ENCODE measurements at places on chromosomes 3 and 15.

GRCh38 chr3:117114517-117115265 lies 405.1 kb downstream of the TUSC7 start:
- no peak for DNase-seq

GRCh38 chr3:129612534-129613366 lies 6.3 kb upstream of the PLXND1 start:
- no peak for DNase-seq

DNA sequence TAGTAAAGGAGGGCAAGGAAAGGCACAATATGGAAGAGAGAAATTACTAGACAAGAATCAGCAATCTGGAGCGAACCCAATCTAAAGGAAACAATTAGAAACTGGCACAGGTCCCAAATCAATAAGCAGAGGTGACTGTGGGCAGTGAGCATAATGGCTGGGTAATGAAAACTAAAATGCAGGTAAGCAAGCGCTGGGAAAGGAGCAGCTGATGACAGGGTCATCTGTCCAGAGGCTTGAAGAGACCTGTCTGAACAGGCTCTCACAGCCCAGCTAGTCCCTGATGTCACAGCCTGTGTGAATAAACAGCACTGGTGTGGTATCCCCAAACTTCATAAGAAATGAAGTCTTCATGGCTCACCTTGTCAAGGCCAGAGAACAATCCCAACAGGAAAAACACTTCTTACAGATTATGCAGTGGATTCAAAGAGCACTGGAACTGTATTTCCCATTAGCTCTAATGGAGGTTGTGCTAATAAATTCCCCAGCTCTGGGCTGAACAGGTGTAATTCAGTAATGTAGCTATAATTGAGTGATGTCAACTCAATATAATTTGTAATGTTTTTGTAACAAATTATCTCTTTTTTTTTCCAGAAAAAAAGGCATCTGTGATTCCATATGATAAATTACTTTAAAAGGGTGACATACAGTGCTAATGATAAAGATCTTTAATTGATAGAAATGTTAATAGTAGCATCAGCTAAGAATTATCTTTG lies 197.3 kb downstream of the FHIT start:
- no peak for DNase-seq

- DNase-seq: no peak
These were observed 29.0 kb downstream of the CHDH start for GRCh38 chr3:53817211-53817610.

GRCh38 chr3:107496855-107497254 lies 25.9 kb upstream of the BBX start:
- no peak for DNase-seq

GRCh38 chr3:152264378-152264777 lies 4.4 kb upstream of the MBNL1 start:
- no peak for DNase-seq

- no peak for DNase-seq
These were observed 30.0 kb downstream of the TARS3 start for GRCh38 chr15:101694261-101694660.

- DNase-seq: no peak
These were observed 16.6 kb downstream of the TPRA1 start for GRCh38 chr3:127573912-127574311.

DNA sequence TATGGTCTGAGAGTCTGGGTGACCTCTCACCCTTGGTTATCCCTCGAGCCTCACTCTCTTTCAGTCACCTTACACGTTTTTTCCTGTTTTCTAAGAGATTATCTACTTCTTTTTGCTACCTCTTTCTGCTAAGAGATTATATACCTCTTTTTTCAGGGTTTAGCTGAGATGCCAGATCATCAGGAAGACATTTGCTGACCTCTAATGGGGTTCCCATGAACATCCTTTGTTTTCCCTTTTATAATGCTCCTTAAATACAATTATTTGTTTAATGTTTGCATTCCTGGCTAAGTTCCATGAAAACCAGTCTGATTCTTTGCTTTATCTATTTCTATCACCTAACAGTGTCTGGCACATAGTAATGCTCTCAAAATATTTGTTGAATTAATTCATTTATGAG lies 39.6 kb downstream of the LEKR1 start:
- DNase-seq: no peak

- DNase-seq: no peak
These were observed 568.6 kb downstream of the TAFA4 start for GRCh38 chr3:68363796-68364195.

DNA sequence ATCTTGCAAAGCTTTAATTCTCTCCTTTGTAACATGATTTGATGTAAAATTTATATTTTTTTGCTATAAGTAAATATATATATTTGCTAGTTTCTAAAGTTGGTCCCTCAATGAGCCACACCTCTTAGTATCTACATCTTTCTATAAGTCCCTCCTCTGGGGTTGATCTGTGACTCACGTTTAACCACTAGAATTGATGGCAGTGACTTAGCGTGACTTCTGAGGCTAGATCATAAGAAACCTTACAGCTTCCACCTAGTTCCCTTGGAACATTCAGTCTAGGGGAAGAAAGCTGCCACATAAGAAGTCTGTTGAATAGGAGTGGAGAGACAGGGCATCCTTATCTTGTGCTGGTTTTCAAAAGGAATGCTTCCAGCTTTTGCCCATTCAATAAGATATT lies 56.6 kb upstream of the TNIK start:
- DNase-seq: no peak

DNA sequence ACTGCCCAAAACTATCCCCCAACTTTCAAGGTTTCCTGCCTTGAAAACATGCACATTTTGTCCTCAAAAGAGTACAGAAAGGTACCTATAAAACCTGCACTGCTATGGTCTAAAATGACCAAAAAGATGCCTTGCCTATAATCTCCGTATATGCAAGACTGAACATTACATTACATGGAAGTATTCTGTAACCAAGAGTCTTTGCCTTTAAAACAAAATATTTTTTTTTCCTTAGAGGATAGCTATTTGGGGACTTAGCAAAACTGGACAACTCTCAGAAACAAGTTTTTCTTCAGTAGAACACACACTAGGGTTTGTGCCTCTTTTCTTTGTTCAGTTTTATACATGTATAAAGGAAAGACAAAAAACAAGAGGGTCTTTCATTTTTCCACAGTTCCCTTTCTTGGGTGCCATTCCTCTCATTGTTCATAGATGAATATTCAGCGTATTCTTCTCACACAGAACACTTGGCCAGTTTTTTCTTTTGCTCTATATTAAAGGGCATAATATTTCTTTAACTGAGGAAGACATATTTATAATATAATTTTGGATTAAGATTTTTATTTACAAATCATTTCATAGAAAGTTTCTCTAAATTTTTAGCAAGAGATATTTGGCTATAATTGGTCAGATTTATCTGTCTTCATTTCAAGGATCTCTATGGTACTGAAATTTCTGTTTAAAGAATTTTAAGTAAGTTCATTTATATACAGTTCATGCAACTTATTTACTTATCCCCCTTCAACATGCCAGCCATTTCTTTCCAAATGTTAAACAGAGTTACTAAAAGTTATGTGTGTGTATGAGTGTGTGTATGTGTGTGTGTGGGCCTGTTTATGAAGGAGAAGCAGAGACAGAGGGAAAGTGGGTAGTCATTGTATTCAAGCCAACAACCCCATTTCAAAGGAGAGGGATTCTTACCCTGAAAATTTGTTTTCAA lies 142.6 kb downstream of the ZBTB20 start:
- DNase-seq: no peak

- no peak for DNase-seq
These were observed 56.6 kb upstream of the PLXND1 start for GRCh38 chr3:129663045-129663446.

GRCh38 chr3:82079335-82079890 lies 318.0 kb upstream of the GBE1 start:
- no peak for DNase-seq

DNA sequence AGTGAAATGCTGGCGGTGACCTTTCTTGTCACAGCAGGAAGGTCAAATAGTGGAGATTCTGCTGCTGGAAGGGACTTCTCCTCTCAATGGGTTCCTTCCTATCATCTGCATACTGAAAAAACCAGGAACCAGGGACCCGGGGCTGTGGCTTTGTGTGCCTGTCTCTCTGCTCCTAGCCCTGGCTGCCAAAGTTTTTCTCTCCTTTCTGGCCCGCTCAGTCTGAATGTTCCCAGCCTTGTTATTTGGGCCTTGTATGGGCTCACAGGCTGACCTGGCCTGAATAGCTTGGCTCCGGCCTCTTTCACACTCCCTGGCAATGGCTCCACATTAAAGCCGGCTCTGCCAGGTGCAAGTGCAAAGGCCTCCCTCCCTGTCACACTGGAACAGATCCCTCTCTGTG lies 94.7 kb downstream of the LRIG1 start:
- no peak for DNase-seq

DNA sequence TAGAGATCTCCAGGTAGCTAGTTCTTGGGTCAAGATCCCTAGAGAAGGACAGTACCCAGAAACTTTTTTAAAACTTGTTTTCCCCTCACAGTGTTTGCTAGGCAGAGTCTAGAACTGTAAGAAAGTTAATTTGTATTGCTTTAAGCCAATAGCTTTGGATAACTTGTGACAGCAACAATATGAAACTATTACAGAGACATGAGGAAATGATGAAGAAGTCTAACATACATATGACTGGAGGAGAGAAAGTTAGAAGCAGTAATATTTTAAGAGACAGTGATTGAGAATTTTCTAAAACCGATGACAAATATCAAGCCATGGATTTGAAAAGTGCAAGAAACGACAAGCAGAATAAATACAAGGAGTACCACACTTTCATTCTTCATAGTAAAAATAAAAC lies 10.0 kb downstream of the HMG20A start:
- no peak for DNase-seq

DNA sequence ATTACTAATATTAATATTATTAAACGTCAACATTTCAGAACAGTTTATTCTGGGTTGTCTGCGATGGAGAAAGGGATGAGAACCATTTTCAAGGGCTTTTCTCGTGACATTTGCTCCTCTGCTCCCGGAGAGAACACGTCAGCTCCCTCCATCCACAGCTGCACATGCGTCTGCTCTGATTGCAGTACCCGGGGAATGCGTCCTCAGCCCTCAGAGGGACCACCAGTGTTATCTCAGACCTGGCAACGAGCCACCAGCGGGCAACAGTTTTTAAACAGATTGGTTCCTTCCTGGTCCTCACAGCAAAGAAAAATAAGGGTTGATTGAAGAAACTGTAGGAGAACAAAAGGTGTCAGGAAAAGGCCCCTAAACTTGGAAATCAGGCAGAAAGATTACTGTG lies 202.2 kb upstream of the ADAMTS9 start:
- DNase-seq: no peak

GRCh38 chr3:194315965-194316361 lies 35.2 kb downstream of the CPN2 start:
- DNase-seq: no peak

DNA sequence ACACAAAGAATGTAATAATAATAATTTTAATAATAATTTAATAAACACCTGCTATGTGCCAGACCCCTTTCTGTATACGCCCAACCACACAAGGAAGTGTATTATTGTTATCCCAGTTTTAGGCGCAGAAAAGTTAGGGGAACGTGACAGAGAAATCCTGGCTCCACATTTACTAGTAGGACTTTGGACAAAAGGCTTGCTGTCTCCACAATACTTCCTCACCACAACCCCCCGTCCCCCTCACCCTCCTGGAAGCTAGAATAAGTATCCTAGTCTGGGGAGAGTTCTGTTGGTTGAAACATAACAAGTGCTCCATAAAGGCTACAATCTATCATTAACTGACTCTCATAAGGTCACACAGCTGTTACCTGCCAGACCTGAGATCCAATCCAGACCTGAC lies 488 bp upstream of the IL17RD start:
- no peak for DNase-seq

GRCh38 chr15:77907824-77908751 lies 169.4 kb downstream of the TBC1D2B start:
- DNase-seq: peak; percentile 75

DNA sequence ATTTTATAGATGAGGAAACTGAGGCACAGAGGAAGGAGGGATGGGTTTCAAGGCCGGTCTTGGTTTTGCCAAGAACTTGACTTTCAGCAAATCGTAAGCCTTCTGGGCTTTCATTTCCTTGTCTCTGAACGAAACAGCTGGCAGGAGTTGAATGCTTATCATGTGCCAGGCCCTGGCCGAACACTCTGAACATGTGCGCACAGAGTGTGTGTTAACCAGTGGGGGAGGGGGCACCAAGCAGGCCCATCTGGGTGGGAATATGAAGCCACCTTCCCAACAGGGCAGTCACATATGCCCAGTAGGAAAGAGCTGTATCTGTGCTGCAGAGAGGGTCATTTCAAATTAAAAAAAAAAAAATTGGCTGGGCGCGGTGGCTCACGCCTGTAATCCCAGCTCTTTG lies 29.3 kb downstream of the ZNF710 start:
- DNase-seq: no peak

DNA sequence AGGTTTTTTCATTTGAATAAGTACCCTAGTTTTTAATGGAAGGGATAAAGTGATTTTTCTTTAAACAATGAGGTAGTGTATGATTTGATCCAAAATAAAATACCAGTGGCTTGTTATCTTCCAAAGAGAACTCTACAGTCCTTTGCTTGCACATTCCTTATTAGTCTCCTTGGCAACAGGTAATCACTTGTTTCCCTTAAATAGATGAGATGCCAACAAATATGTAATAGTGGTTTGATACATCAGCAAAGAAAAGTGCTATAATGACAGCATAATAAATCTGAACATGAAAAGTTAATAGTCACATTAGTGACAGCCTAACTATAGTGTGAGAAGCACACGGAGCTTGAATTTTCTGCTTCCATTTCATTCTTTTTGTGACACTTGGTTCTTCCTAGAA lies 360.2 kb downstream of the ZNF385D start:
- DNase-seq: no peak

DNA sequence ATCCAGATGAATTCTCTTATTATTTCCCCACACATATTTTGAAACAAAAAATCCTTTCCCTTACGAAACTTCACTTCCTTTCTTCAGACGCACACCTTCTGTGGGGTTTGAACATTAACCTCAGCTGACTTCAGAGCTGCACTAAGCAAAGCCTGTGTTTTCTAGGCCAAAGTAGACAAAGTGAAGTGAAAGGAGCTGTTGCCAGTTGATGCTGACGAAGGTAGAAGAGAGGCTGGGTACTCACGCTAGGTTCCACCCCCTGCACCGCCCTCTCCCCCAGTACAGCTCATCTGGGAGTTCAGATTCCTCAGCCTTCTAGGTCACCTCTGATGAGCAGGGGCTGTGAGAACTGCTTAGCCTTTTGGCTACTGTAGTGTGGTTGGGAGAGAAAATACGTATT lies 24.1 kb downstream of the DUT start:
- DNase-seq: no peak

- DNase-seq: peak; percentile 16
These were observed 278.0 kb downstream of the FOXP1 start for GRCh38 chr3:71305231-71306206.

DNA sequence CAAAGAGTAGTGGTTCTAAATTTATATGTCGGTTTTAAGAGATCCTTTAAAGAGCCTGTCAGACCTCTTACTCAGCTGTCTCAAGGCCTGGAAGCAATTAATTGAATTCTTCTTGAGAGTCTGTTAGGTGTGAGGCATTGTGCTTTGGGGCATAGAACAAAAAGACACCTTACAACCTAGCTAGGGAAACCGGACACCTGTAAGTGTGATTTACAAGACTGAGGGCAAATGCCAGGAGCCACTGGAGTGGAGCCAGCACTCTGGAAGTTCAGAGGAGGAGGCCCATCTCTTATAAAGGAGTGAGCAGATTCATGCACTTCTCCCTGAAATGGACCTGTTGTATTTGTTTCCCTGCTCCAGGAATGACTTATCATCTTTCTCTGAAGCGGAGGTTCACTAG lies 97.7 kb upstream of the NUDT16 start:
- no peak for DNase-seq

GRCh38 chr3:139620438-139620837 lies 57.3 kb downstream of the NMNAT3 start:
- no peak for DNase-seq

GRCh38 chr15:69668039-69668705 lies 215.6 kb downstream of the RPLP1 start:
- peak; percentile 24 for DNase-seq

GRCh38 chr3:6120786-6121185 lies 740.1 kb upstream of the GRM7 start:
- DNase-seq: no peak
